CD4-positive, alpha-beta T cell treated with Interleukin-21 for 1 hour (primary cell): ENCODE measurements at places on chromosomes 5 and 9.

DNA sequence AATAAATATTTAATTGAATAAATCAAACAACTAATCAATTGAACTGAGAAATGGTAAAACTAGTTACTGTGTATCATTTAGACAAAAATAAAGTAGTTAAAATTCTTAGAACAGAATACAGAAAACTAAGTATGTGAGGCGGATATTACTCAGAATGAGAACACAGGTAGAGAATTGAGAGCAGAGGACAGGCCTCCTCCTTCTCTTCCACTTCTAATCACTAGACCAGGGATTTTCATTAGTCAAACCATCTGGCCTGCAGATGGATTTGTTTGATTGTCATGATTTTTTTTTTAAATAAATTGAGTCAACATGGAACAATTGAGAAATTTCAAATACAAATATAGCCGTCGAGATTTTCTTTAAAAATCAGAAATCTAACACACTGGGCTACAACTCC, 198.6 kb upstream of the HMHB1 start:
- DNase-seq: no peak

GRCh38 chr9:81822967-81823366, 105.3 kb upstream of the SPATA31D4 start:
- DNase-seq: no peak

DNA sequence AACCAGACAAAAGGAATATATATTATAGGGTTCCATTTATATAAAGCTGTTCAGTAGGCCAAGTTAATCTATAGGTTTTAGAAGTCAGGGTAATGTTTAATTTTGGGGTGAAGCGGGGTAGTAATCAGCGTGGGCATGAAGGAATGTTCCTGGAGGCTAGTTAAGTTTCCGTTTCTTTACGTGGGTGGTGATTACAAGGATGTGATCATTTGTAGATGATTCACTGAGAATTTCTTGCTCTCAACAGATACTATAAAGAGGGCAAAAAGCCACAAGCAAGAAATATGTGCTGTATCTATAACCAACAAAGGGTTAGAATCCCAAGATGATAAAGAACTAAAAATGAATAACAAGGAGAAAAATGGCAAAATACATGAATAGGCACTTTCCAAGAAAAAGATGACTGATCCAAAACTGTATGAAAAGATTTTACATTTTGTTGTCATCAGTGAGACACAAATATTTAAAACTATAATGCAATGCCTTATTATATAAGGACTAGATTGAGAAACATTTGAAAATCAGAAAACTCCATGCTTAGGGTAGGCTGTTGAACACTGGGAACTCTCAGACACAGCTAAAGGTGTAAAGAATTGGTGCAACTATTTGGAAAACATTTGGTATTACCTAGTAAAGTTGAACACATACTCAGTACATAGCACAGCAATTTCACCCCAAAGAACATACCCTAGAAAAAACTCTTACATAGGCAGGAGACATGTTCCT, 224.3 kb upstream of the S1PR3 start:
- no peak for DNase-seq

- DNase-seq: no peak
These were observed 141.1 kb downstream of the ACTBL2 start for GRCh38 chr5:57341380-57341979.

- no peak for DNase-seq
These were observed 9.7 kb upstream of the PSMD5 start for GRCh38 chr9:120852240-120853010.

DNA sequence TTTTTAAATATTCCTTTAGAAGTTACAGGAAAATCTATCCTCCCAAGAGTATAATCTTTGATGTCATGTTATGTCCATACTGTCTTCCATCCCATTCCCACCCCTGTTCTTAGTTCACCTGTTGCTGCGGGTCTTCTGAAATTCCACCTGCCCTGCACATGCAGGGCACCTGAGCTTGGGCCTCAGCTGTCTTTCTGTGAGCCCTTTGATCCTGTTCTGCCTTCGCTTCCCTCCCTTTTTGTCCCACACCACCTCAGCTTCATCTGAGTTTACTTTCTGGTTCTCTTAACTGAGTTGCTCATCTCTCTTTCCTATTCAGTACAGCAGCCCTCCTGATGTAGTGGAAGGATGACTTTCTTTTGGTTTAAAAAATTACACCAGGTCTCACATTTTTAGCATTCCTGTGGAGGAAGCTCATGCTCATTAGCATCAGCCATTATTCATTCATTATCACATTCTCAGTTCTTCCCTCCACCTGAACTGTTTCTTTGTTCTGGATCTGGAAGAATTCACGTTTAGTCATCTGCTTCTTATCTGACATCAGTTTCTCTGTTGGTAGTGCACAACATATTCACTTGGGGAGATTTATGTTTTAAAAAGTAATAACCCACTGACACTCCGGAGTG, 211.0 kb downstream of the ADCY2 start:
- DNase-seq: no peak

GRCh38 chr5:54905942-54906537, 79.4 kb downstream of the ESM1 start:
- DNase-seq: peak; percentile 66

- no peak for DNase-seq
These were observed 152.8 kb upstream of the PAPPA start for GRCh38 chr9:116000748-116001329.

- no peak for DNase-seq
These were observed 19.8 kb downstream of the ATP6V0E1 start for GRCh38 chr5:173003360-173003759.

DNA sequence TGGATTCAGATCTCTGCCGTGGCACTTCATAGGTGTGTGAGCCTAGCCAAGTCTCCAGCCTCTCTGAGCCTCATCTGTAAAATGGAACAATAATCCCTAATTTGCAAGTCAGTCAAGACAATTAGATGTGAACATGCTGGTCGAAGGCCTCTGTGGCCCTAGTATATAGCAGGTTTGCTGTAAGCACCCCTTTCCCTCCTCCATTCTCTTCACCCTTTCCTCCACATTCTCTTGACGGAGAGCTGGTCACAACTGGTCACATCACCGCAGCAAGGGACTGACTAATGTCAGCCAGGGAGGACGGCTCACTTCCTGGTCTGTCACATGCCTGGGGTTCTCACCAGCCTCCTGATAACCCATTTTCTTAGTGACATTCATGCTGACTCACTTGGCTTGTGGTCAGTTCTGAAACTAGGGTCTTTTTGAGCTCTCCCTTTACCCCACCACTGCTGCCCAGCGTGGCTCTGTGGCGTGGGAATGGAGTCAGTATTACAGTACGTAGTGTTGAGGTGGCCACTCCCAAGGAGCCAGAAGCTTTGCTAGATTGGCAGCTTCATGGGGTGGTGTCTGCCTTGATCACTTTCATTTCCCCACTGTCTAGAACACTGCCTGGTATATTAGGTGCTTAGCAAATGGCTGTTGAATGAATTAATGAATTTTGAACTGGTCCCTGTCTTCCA, 47.8 kb downstream of the ERGIC1 start:
- DNase-seq: peak; percentile 40

DNA sequence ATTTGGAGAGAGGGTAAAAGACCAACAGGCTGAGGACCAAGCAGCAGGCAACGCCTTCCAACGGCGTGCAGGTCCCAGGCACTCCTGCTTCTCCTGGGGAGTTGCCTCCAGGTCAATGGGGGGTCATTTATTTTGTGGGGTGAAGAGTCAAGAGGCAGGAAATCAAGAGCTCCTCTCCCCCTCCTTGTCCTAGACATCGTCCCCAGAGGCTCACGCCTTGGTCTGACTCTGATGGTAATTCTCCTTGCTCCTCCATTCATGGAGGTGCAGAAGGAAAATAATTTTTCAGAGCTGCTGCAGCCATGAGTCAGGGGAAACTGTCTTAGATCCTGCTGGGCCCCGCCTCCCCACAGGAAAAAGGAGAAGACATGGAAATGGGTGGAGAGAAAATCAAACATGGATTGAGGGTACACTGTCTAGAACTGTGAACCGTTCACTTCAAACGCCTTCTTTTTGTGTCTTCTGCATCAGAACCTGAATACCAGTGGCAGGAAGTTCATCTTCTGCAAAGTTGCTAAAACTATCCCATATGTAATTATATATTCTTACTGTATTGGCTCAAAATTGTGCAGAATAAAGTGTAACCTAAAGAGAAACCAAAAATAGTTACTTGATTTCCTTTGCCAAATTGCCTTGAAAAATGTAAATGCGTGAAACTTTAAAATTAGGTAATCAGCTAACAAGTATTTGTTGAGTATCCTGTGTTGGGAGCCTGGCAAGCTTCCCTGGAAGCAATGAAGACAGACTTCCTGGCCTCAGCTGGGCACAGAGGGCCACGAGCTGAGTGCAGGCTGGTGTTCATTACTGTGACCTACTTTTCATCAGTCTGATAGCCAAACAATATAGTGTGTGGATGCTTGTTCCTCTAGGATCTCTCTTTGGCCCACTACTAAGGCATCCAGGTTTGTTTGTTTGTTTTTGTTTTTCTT, 142.0 kb downstream of the CMYA5 start:
- DNase-seq: no peak

GRCh38 chr9:134030821-134031470, 5.7 kb downstream of the BRD3OS start:
- DNase-seq: no peak
